ENCODE measurements at places on chromosomes 12 and 14.

GRCh38 chr12:55985341-55985740 is 11.5 kb downstream of the RAB5B start:
- no peaks in the 10 kb centered on the region for H3K27me3 ChIP-seq
- H3K27ac ChIP-seq: no peak overlapping the region
- H3K36me3 ChIP-seq: peaks cover 81% of the 10 kb centered on the region
- no peak overlapping the region for H3K4me3 ChIP-seq

DNA sequence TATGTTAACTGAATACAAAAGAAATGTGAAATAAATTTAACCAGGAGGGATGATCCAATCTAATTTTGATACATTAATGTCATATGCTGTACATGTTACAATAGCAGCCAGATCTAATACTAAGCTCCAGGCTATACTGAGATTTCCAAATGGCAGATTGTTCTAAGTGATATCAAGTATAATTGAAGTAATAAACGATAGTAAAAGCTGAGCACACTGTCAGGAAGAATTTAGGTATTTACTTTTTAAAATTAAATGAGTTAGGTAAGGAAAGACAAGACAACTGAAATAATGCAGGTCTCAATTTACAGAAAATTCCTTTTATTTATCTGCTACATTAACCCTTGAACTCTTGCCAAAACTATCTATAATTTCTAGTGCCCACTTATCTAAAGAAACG is 39.9 kb downstream of the INSM2 start:
- H3K27me3 ChIP-seq: no peaks in the 10 kb centered on the region
- H3K36me3 ChIP-seq: peaks cover 20% of the 10 kb centered on the region
- DNase-seq: no peak
- no peak overlapping the region for H3K4me3 ChIP-seq
- H3K27ac ChIP-seq: no peak overlapping the region

GRCh38 chr12:25023808-25024207 is 74.9 kb upstream of the BCAT1 start:
- H3K27ac ChIP-seq: no peak overlapping the region
- H3K27me3 ChIP-seq: no peaks in the 10 kb centered on the region
- no peak overlapping the region for H3K4me3 ChIP-seq
- no peak for DNase-seq
- no peaks in the 10 kb centered on the region for H3K36me3 ChIP-seq
- H3K4me1 ChIP-seq: no peaks in the 10 kb centered on the region

GRCh38 chr12:106149096-106149784 is 10.5 kb upstream of the NUAK1 start:
- H3K4me3 ChIP-seq: no peak overlapping the region
- no peaks in the 10 kb centered on the region for H3K36me3 ChIP-seq
- no peak overlapping the region for H3K27ac ChIP-seq
- H3K27me3 ChIP-seq: no peaks in the 10 kb centered on the region
- peaks cover 51% of the 10 kb centered on the region for H3K4me1 ChIP-seq
- no peak for DNase-seq

GRCh38 chr12:25684070-25684469 is 131.0 kb upstream of the LMNTD1 start:
- peaks cover 5% of the 10 kb centered on the region for H3K27me3 ChIP-seq
- no peaks in the 10 kb centered on the region for H3K36me3 ChIP-seq
- no peaks in the 10 kb centered on the region for H3K4me1 ChIP-seq
- no peak for DNase-seq
- H3K27ac ChIP-seq: no peak overlapping the region

- no peaks in the 10 kb centered on the region for H3K27me3 ChIP-seq
- peaks cover 44% of the 10 kb centered on the region for H3K36me3 ChIP-seq
- peak overlapping the region; percentile 97 for H3K27ac ChIP-seq
- no peak for DNase-seq
- peaks cover 46% of the 10 kb centered on the region for H3K4me1 ChIP-seq
Observed at GRCh38 chr14:77457115-77457521, 283 bp downstream of the VIPAS39 start.

GRCh38 chr14:91942946-91943345 is 4.5 kb downstream of the FBLN5 start:
- H3K27me3 ChIP-seq: peaks cover 46% of the 10 kb centered on the region
- H3K4me1 ChIP-seq: peaks cover 16% of the 10 kb centered on the region
- no peak for DNase-seq
- H3K27ac ChIP-seq: no peak overlapping the region

- H3K36me3 ChIP-seq: peaks cover 96% of the 10 kb centered on the region
- no peak overlapping the region for H3K27ac ChIP-seq
- H3K4me1 ChIP-seq: no peaks in the 10 kb centered on the region
Observed at GRCh38 chr12:95505039-95505438, 31.1 kb downstream of the METAP2 start.

DNA sequence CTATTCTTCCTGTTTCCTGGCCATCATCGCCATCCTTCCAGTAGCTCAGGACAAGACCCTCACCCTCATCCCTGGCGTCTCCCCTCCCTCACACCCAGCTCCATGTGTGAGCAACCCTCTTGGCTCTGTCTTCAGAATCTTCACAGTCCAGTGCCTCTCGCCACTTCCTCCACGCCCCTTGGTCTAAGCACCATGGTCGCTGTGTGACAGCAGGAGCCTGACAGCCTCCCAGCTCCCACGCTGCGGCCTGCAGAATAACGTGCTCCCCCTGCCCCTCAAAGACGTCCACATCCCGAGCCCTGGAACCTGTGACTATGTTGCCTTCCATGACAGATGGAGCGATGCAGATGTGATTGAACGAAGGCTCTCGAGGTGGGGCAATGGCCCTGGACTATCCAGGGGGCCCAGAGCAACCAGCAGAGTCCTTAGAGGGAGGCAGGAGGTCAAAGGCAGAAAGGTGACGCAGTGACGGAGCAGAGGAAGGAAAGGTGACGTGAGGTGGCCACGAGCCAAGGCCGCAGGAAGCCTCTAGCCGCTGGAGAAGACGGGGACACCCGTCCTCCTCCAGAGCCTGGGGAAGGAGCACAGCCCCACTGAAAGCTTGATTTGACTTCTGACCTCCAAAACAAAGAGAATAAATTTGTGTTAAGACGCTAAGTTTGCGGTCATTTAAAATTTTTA is 139.8 kb downstream of the CALM1 start:
- peak overlapping the region; percentile 11 for H3K4me3 ChIP-seq
- peaks cover 22% of the 10 kb centered on the region for H3K36me3 ChIP-seq
- H3K27ac ChIP-seq: peak overlapping the region; percentile 73
- peaks cover 44% of the 10 kb centered on the region for H3K4me1 ChIP-seq
- no peaks in the 10 kb centered on the region for H3K27me3 ChIP-seq

- H3K4me1 ChIP-seq: peaks cover 29% of the 10 kb centered on the region
- no peak overlapping the region for H3K27ac ChIP-seq
- no peaks in the 10 kb centered on the region for H3K27me3 ChIP-seq
- no peaks in the 10 kb centered on the region for H3K36me3 ChIP-seq
Observed at GRCh38 chr14:89196545-89196944, 220.5 kb downstream of the FOXN3 start.

DNA sequence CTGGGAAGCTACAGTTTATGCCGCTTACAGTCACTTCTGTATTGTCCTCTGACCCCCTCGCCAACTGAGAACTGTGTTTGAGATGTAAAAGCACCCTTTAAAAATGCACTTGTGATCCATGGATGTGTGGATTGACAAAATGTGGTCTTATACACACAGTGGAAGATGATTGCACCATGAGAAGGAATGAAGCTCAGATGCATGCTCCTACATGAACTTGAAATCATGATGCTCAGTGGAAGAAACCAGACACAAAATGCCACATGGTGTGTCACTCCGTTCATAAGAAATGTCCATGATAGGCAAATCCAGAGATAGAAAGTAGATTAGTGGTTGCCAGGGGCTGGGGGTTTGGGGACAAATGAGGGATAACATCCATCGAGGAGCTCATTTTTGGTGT is 58.0 kb downstream of the PITPNM2 start:
- H3K36me3 ChIP-seq: no peaks in the 10 kb centered on the region
- H3K27me3 ChIP-seq: no peaks in the 10 kb centered on the region
- H3K4me1 ChIP-seq: peaks cover 94% of the 10 kb centered on the region
- DNase-seq: no peak
- H3K27ac ChIP-seq: peak overlapping the region; percentile 1

- H3K36me3 ChIP-seq: no peaks in the 10 kb centered on the region
- no peaks in the 10 kb centered on the region for H3K27me3 ChIP-seq
- no peak for DNase-seq
- H3K27ac ChIP-seq: no peak overlapping the region
- H3K4me3 ChIP-seq: no peak overlapping the region
- H3K4me1 ChIP-seq: no peaks in the 10 kb centered on the region
Observed at GRCh38 chr12:25295361-25295760, 44.6 kb upstream of the KRAS start.

DNA sequence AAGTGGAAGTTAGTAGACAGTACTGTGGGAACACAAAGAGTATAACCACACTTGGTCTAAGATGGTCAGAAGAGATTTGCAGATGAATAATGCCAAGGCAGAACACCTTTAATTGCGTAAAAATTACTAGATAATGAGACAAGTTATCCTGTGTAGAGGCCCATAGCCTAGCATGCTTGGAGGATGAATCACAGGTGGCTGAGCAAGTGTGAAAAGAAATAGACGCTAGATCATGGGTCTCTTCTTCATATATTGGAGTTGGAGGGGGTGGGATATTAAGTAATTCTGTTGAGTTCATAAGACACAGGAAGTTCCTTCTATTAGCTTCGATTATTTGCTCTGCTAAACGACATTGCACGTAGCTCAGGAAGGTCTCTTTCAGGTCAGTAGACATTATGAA is 454.3 kb upstream of the LMO3 start:
- no peak overlapping the region for H3K27ac ChIP-seq
- H3K27me3 ChIP-seq: no peaks in the 10 kb centered on the region
- no peak overlapping the region for H3K4me3 ChIP-seq
- H3K4me1 ChIP-seq: no peaks in the 10 kb centered on the region

DNA sequence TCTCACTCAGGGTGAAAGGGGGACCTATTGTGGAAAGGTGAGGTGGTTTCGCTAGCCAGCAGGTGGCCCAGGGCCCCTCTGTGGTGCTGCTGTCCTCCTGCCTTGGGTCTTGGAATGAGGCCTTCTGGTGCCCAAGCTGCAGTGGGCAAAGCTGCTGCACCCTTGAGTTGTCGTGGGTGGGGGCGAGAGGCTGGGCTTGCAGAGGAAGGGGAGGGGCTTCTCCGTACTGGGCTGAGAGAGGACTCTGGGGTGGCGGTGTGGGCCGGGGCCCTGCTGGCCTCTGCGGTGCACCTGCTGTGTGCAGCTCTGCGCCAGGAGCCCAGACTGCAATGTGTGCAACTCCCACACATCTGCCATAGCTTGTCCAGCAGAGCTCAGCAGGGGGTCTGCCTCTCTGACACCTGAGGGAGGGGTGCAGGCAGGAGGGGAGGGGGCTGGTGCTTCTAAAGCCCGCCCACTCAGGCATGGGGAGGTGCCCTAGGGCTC is 145.8 kb downstream of the KIF26A start:
- no peaks in the 10 kb centered on the region for H3K36me3 ChIP-seq
- H3K27me3 ChIP-seq: peaks cover 14% of the 10 kb centered on the region
- DNase-seq: peak; percentile 7
- peaks cover 5% of the 10 kb centered on the region for H3K4me1 ChIP-seq
- no peak overlapping the region for H3K27ac ChIP-seq

DNA sequence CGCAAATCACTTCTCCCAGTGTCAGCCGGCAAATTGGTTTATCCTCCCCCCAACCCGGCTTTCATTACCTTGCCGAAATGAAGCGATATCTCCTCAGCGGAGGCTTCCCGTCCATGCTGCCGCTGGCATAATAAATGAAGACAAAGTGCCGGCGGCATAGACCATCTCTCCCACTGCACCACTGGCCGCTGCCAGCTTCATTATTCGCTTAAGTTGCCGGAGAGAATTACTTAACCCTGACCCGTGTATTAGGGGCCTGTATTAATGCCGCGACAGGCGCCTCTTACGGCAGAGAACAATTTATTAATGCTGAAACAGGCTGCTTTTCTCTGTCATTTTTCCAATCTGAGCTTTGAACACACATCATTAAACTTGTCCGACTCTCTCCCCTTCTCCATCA is 17.5 kb upstream of the GPATCH2L start:
- peaks cover 99% of the 10 kb centered on the region for H3K27me3 ChIP-seq
- no peak for DNase-seq
- no peak overlapping the region for H3K27ac ChIP-seq
- H3K4me3 ChIP-seq: no peak overlapping the region
- H3K36me3 ChIP-seq: no peaks in the 10 kb centered on the region

- H3K4me1 ChIP-seq: peaks cover 9% of the 10 kb centered on the region
- H3K27me3 ChIP-seq: no peaks in the 10 kb centered on the region
- no peak for DNase-seq
- H3K27ac ChIP-seq: no peak overlapping the region
Observed at GRCh38 chr14:101933209-101933608, 31.2 kb upstream of the DYNC1H1 start.

DNA sequence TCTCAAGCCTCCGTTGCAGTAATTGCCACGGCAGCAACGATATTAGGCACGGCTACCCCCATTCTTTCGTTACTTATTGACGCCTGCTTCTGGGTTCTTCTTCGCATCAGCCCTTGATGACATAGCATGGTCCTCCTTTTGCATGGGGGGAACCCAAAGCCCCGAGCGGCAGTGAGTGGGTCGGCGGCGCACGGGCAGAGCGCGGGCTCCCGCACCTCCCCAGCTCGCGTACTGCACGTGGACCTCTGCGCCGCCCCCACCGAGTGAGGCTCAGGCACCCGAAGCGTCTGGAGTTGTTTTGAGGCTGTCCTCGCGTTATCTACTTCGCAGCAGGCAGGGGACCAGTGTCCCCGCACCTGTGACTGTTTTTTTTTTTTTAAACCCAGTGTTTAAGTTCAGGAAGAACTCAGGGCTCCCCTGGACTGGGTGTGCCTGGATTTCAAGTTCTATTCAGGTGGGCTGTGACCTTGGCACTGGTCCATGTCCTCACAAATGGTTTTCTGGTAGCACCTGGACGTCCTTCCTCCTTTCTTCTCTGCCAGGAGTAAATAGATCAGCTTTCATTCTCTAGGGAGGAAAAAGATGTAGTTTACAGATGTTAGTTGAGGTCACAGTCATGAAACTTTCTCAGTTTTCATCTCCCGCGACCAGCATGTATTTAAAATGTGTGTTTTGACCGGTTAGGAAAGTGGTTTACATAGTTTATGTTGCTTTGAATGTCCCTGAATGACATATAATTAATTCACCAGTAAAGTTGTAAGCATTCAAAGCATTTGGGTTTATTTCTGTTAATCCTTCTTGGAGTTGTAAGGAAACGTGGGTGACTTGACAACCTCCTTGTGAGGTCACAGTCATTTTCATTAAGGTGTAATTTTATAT is 1.4 kb upstream of the FOXN4 start:
- no peak overlapping the region for H3K27ac ChIP-seq
- H3K4me1 ChIP-seq: peaks cover 17% of the 10 kb centered on the region
- H3K4me3 ChIP-seq: peak overlapping the region; percentile 64
- peaks cover 66% of the 10 kb centered on the region for H3K27me3 ChIP-seq
- DNase-seq: no peak
